RCC 7860 (cell line): ENCODE measurements at places on chromosomes 1 and 21.

- no peak for DNase-seq
Observed at GRCh38 chr1:226682871-226683814, 55.9 kb downstream of the ITPKB start.

DNA sequence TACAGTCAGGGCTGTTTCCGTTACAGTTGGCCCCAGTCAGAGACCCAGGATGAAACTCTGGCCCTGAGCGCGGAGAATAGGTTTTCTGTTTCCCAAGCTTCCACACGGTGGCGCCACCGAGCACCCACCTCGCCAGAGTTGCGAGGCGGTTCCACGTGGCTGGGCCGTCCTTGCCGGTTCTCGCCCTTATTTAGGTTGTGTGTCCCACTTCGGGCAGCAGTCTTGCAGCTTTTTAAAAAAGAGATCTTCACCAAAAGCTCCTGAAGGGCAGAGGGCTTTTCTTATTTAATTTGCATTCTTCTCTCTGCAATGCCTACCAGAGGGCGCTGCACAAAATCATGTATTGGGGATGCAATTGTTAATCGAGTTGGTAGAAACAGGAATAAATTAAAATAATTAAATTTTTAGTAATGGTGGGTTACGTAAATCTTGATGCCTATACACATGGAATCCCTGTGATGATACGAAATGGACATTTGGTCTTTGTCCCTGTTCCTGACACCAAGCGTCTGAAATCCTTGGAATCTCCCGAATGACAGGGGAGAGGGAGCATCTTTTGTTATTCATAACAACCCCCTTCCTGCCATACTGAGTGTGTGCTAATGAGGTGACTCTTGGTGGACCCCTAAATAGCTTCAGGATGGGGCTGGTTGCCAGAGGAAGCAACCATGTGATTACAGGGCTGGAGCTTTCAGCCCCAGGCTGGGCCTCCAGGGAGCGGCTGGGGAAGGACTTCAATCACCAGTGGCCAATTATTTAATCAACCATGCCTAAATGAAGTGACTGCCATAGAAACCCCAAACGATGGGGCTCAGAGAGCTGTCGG, 5.6 kb upstream of the S100A7 start:
- peak; percentile 15 for DNase-seq

GRCh38 chr1:8031176-8031785, 5.2 kb upstream of the ERRFI1 start:
- peak; percentile 52 for DNase-seq

DNA sequence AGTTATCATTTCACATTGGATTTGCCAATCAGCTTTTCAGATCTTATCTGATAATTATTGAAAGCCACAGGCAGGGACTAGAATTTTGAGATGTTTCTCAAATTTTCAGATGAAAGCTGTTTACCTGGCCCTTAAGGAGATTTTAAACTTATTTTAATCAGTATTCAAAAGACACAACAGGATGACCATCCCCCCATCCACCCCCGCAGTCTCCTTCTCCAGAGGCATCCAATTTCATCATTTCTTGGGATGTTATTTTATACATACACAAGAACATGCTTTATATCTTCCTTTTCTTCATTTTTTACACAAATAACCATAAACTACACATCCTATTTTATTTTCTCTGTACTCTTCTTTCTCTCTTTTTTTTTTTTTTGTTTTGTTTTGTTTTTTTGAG, 470.9 kb downstream of the SMYD3 start:
- no peak for DNase-seq

- no peak for DNase-seq
Observed at GRCh38 chr1:162617513-162617912, 14.8 kb upstream of the DDR2 start.

GRCh38 chr1:179043266-179043665, 17.6 kb downstream of the FAM20B start:
- DNase-seq = no peak

DNA sequence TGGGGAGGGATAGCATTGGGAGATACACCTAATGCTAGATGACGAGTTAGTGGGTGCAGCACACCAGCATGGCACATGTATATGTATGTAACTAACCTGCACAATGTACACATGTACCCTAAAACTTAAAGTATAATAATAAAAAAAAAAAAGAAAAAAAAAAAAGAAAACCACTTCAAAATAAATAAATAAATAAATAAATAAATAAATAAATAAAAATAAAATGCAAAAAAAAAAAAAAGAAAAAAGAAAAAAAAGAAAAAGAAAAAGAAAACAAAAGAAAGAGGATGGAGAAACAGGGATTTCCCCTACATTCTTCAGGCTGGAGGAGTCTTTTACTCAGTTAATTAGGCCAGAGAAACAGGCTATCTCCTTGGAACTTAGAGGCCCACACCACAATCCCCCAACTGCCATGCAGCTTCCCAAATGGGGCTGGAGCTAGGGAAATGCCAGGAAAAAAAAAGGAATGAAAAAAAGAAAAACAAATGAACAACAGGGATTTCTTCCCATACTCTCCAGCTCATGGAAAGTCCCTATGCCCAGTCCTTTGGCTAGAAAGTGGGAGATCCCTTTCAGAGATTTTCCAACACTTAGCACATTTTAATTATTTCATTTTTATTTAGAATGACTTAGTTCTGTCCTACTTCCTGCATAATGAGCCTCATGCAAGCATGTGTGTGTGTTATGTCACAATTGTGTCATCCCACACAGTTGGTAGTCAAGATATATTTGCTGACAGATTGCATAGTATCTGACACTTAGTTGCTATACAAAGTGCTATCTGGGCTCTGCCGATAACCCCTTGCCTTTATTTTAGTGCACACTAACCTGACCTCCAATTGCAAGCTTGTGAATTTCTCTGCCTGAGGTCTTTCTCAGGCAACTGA, 486.4 kb downstream of the PLPP3 start:
- no peak for DNase-seq

DNA sequence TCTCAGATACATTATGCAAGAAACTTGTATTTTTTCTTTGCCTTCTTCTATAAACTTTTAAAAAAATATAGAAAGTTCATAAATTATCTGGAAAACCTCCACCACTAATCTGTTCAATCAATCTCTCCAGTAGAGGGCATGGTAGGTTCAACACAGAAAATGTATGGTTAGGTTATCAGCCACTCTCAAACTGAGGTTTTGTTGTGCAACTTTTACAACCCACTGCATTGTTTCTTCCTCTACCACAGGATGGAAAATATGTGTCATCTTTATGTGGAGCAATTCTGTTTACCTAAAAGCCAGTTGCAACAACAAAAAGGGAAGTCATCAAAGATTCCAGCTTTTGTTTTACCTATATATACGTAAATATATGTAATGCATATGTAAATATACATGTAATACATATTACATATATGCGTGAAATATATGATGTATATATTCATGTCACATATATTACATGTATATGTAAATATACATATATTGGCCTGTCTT, 3.0 kb upstream of the RGS2 start:
- DNase-seq = peak; percentile 76

DNA sequence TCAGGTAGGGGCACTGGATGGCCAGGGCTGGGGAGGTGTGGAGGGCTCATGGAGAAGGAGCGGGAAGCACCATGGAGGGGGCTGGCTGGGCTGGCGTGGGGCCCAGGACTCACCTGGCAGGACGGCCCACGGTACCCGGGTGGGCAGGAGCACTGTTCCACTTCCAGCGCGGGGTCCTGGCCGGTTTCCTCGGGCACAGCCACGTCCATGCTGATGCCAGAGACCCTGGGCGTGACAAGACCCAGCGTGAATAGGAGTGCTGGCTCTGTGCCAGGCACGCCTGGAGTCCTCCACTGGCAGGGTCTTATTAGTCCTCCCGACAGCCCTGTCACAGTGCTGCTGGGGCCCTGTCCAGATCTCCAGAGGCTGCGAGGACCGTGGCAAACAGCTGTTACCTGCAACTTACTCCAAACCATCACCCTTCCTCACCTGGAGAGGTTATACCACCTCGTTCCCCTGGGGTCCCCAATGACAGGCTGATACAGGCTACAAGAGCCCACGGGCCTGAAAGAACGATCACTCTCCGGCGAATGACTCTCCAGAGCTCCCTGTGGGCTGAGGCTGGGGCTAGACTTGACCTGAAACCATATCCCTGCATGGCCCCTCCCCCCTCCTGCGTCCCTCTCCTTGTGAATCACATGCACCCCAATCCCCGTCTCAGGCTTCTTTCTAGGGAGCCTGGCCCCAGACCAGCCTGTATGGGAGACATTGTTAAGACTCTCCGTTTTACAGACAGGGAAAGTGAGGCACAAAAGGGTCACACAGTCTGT, 62.1 kb downstream of the HSPG2 start:
- no peak for DNase-seq

DNA sequence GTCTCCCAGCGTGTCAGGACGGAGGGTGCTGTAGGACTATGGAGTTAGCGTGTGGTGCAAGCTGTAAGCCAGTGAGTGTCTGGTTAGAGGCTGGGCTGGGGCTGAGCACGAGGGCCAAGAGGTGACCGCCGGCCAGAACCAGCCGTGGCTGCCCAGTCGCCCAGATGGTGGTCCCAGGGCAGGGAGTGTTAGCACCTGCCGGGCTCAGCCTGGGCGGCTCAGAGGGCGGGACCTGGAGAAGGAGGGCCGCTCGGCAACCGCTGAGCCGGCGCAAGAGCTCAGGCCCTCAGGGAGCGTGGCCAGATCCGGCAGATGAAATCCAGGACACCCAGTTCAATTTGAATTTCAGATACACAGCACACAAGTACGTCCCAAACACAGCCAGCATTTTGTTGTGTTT, 87.9 kb downstream of the PRDM16 start:
- DNase-seq = no peak

GRCh38 chr1:180231506-180231921, 1.4 kb downstream of the LHX4 start:
- DNase-seq = peak; percentile 57

DNA sequence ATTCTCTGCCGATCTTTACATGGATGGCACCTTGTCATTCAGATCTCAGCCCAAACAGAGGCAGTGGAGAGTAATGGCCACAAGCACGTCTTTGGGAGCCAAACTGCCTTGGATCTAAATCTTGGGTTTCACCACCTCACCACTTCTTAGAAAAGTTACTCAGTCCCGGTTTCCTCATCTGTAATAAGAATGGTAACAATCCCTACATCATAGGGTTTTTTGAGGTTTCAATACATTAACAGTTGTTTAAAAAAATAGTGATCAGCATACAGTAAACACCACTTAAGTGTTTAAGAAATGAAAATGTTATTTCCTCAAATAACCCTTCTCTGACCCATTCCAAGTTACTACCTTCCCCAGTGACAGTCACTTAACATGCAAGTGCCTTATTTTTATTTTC, 38.5 kb upstream of the KCNA3 start:
- no peak for DNase-seq

- DNase-seq = peak; percentile 44
Observed at GRCh38 chr1:22105611-22106207, 37.2 kb downstream of the WNT4 start.

DNA sequence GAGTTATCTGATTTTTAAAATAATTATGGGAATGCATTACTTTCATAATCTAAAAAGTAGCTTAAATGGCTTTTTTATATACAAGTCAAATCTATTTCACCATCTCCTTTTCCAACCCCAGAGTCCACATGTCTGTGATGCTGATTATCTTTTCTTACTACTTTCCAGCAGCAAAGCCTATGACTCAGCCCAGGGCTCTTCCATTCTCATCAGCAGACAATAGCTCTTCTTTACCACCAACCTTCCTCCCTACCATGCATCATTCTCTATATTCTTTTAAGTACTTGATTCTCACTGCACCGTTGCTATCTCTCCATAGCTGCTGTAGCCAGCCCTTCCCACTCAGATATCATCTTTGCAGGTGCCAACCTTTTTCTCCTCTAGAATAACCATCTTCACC, 61.3 kb downstream of the OVGP1 start:
- DNase-seq = no peak

DNA sequence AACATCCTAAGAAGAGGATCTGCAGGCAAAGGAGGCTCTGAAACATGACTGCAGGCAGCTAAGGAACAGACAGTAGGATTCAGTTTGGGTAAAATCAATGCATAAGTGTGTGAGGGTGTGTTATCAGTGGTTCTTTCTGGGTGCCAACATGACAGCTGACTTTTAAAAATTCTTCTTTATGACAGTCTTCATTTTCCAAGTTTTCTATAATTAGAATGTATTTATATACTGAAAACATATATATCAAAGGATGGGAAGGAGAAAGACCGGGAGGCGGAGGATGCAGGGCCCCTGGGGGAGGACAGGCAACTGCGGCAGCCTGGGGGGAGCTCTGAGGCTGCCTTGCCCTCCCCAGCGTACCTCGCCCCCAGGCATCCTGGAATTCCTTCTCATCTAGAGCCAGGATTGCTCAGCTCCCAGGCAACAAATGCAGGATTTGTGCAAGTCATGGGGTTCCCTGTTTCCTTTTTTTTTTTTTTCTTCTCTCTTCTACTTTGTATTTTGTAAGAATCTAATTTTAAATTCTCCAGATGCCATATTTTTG, 104.8 kb downstream of the CSMD2 start:
- no peak for DNase-seq

DNA sequence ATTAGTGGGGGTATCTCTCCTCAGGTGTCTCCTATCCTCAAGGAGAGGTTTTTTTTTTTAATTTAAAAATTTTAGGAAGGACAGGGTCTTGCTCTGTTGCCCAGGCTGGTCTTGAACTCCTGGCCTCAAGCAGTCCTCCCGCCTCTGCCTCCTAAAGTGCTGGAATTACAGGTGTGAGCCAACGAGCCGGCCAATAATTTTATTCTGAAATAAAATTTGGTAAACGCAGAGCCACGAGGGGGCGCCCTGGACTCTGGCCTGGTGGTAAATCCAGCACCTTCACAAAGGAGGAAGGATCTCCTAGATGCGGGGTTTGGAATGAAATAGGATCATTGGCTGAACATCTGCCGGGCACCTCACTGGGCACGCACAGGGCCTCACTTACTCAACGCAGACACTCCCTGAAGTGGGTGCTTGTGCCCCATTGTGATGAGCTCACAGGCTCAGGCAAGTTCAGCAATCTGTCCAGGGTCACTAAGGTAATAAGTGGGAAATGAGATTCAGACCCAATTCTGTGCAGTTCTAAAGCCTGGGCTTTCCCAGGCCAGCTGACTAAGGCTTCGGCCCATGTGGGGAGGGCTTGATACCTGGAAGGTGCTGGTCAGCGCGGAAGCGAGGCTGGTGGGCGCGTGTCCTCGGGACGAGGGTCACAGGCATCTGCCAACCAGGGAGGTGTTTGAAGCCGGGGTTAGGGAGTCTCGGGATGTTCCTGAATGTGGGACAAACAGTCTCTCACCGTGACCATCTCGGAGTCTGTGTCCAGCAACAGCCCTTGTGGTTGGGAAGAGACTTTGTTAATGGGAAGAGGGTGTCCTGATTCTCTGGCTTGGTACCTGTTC, 32.7 kb upstream of the ETV3 start:
- peak; percentile 13 for DNase-seq

DNA sequence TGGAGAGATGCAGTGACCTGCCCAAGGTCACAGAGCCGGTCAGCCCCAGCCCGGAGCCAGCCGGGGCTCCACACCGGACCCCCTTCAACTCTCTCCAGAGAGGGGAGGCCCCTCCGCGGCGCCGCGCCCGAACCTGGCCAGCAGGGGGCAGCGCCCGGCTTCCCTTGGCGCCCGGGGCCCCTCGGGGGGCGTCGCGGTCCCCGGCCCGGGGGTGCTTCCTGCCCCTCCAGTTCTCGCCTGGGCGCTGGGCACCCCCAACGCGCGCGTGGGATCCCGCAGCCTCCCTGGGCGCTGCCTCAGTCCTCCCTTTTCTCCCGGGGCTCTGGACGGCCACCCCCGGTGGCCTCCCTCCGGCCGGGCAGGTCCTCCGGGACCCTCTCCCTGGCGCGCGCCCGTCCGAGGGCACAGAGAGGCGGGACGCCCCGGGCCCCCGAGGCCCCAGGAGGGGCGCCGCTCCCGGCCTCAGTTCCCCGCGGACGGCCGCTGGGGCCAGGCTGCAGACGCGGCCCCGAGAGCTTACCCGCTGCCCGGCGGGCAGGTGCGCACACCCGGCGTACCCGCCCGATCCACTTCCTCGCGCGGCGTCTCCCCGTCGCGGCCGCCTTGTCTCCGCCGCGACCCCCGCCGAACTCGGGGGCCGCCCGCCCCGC, 406 bp downstream of the HTR1D start:
- no peak for DNase-seq
